Fibroblast of upper back skin (primary cell): ENCODE measurements at places on chromosomes 12 and 14.

GRCh38 chr12:105457026-105457425, 126.5 kb downstream of the C12orf75 start:
- peak; percentile 23 for DNase-seq

- no peak for DNase-seq
Measured at GRCh38 chr12:68199127-68199526, 26.5 kb downstream of the IL26 start.

DNA sequence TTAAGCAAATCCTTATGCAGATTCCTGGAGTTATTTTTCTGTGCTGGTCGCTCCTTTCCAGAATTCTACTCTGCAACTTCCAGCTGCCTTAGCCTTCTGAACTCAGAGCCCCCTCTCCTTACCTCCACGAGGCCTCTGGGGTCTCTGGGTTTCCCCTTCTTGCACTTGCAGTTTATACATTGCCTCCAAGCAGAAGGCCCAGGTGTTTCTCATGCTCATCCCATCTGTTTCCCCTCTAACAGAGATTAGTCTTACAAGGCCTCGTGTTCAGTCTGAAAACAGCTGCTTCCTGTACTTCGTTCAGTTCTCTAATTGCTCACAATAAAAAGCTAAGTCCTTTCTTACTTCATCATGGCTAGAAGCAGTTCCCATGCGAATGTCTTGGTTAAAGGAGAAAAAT, 134.4 kb upstream of the FGD4 start:
- DNase-seq: peak; percentile 51

DNA sequence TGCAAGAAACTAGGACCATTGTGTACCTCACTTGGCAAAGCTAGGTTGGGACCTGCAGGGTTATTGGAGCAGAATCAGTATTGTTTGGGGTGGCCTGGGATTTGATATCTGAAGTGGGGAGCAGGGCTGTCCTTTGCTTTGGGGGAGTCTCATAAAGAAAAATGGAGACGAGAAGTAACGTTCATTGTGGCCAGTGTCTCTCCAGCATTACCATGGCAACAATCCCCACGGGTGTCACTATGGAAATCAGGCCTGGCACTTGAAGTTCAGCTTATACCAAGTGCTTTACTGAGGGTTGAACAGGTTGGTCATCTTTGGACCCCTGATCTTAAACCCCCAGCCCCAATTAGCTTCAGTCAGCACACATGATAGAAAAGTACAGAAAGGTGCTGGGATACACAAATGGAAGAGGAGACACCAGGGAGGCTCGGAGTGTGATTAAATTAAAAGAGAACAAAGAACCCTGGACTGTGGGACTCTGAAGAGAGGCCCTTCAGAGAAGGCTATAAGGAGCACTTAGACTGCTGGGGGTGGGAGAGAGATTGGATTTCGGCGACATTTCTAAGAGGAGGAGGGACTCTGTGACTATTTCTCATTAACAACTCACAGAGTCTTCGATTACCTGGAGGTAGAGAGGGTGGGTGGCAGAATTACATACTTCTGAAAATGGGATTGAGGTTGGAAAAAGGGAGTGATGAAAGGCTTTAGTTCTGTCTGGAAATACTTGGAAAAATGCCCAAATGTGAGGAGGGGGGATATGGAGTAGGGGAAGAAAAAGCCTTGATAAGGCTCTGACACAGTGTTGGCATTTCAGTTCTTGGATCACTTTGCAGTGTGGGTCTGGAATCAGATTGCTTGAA, 3.7 kb downstream of the KIF5A start:
- no peak for DNase-seq

DNA sequence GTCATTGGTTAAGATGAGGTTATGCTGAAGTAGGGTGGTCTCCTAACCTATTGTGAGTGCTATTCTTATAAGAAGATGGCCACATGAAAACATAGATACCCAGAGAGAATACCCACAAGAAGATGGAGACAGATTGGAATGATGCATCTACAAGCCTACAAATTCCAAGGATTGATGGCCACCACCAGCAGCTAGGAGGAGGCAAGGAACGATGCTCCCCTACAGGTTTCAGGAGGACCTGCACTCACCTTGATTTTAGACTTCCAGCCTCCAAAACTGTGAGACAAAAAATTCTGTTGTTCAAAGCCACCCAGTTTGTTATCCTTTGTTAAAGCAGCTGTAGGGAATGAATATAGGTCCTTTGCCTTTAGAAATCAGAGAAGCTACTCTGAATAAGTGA, 227.4 kb downstream of the NEDD1 start:
- no peak for DNase-seq

DNA sequence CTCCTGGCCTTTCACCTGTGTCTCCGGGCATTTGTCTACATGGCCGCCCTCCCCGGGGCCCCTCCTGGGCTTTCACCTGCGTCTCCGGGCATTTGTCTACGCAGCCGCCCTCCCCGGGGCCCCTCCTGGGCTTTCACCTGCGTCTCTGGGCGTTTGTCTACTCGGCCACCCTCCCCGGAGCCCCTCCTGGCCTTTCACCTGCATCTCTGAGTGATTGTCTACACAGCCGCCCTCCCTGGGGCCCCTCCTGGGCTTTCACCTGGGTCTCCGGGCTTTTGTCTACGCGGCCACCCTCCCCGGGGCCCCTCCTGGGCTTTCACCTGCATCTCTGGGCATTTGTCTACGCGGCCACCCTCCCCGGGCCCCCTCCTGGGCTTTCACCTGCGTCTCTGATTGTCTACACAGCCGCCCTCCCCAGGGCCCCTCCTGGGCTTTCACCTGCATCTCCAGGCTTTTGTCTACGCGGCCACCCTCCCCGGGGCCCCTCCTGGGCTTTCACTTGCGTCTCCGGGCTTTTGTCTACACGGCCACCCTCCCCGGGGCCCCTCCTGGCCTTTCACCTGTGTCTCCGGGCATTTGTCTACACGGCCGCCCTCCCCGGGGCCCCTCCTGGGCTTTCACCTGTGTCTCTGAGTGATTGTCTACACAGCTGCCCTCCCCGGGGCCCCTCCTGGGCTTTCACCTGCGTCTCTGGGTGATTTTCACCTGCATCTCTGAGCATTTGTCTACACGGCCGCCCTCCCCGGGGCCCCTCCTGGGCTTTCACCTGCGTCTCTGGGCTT, 68.0 kb upstream of the GALNT9 start:
- no peak for DNase-seq

DNA sequence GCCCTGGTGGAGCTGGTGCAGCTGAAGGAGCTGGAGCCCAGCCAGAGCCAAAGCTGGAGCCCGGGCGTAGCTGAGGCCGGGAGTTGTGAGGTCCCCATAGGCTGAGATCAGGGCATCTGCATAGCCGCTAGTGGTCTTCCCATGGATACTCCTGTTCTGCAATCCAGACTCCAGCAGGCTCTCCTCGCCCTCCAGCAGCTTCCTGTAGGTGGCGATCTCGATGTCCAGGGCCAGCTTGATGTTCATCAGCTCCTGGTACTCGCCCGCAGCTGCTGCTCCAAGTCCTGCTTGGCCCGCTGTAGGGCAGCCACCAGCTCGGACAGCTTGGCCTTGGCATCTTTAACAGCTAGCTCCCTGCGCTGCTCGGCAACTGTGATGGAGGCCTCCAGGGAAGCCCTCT, 966.1 kb downstream of the FSCB start:
- no peak for DNase-seq

- DNase-seq: no peak
Measured at GRCh38 chr14:100778526-100778882, 47.4 kb upstream of the MEG3 start.

DNA sequence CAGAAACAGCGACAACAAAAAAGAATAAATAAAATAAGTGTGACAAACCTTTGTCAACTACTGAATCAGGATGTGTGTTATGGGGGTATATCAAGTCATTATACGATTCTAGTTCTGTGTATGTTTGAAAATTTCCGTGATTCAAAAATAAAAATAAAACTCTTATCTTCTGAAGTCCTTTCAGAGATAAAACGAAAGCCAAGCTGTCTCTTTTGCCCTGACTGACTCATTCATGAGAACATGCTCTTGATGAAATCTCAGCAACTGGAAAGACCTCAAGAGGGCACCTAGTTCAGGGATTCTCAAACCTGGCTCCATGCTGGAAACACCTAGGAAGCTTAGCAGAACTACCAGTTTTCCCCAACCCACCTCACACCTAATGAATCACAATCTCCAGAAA, 9.2 kb downstream of the FOXN3 start:
- no peak for DNase-seq

- peak; percentile 2 for DNase-seq
Measured at GRCh38 chr14:59632381-59632780, 55.8 kb upstream of the CCDC175 start.

DNA sequence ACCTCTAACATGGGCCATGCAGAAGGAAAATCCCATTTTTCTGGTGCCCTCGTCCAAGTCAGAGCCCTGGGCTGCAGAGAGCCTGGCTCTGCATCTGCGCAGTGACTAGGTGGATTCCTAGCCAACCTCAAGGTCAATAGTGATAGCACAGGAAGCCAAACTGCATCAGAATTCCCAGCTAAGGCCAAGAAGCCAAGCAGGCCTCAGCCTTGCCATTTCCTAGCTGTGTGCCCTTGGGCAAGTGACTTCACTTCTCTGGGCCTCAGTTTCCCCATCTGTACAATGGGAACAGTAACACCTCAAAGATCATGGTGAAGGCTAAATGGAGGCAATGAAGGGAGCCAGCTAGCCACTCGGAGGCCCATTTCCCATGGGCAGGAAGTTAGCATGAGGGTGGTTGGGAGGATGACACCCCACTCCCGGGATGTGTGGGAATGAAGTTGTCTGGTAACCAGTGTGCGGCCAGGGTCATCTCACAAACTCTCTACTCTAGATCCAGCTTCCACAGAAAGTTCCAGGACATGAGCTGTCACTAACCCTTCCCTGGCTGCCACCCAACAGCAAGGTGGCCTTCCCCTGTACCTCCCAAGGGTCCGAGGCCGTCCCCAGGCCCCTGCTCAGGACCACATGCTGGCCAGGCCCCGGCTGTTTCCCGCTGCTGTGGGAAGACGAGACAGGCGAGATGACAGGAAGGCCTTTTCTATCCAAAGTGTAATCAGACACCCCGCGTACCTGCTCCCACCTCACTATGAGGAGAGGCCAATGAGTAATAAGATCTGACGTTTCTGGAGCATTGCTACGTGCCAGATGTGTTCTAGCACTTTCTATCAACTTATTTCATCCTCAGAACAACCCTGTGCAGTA, 125.7 kb downstream of the SCARB1 start:
- DNase-seq: no peak

DNA sequence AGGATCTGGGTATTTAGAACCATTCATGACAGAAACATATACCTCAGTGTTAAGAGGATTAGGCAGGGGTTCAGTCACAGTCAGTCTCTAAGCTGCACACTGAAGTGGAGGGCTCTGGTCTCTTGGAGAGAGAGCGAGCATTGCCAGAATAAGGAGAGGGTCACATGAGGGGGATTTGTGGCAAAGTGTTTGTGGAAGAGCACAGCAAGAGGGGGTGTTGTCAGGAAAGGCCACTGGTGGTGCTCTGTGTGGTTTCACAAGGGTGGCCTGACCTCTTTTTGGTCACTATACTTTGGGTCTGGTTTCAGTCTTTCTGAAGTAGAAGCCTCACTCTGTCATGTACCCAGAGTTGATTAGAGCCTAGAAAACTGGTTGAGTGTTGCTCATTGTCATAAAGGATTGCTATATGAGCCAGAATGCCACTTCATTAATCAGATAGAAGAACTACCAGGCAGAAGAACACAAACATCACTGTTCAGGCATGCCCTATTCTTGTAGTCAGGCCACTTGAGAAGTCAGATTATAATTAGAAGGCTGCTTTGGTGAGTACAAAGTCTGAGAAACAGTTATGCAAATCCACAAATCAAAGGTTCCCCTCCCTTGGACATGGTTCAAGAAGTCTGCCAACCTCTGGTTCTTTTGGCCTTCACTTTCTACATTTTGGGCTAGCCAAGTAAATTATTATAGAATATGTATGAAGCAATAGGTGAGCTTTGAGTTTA, 8.4 kb downstream of the TMEM19 start:
- no peak for DNase-seq

DNA sequence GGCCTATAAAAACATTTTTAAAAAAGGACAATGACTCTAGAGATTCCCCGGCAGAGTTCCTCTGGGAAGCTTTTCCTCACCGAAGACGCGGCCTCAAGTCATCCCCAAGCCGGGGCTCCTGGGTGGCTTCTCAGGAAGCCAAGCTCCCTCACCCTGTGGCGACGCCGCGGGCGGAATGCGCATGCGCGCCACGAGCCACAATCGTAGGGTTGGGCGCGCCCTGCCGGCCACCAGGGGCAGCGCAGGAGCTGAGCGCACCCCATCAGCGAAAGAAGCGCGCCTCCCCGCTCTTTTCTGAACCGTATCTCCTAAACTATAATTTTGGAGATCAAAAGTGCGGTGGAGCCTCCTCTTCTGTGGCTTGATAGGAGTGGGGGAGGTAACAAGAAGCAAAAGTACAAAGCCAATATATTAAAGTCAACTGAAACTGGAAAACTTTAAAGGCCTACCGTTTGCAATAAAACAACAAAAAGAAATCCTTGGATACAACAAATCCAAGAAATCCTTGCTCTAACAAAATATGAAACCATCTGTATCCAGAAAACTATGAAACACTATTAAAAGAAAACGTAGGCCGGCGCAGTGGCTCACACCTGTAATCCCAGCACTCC, 17.4 kb upstream of the CHFR start:
- peak; percentile 1 for DNase-seq

- peak; percentile 41 for DNase-seq
Measured at GRCh38 chr14:58216544-58216943, 16.6 kb downstream of the ACTR10 start.

GRCh38 chr14:85093631-85094330, 436.2 kb upstream of the FLRT2 start:
- peak; percentile 57 for DNase-seq

GRCh38 chr12:5177731-5178130, 134.1 kb downstream of the KCNA5 start:
- DNase-seq: no peak

DNA sequence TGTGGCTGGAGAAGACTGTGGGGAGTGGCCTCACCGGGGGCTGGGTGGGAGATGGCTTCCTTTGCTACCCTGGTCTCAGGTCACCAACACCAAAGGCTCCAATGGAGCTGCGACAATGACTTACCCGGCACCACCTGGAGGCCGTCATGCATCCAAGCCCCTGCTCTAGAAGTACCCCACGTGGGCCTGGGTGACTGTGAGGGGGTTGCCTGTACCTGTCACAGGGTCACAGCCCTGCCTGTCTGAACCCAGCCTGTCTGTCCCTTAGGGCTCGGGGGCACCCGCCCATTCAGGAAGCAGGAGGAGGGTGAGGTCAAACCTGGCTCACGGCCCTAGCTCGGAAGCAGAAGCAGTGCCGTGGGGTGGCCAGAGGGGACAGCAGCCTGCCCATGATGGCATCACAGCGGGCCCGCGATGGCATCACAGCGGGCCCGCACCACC, 18.9 kb downstream of the ABCB9 start:
- no peak for DNase-seq
